ENCODE measurements at places on chromosomes 5 and 9.

GRCh38 chr9:21559402-21560280 lies 77.5 kb upstream of the IFNE start:
- no peak for DNase-seq

DNA sequence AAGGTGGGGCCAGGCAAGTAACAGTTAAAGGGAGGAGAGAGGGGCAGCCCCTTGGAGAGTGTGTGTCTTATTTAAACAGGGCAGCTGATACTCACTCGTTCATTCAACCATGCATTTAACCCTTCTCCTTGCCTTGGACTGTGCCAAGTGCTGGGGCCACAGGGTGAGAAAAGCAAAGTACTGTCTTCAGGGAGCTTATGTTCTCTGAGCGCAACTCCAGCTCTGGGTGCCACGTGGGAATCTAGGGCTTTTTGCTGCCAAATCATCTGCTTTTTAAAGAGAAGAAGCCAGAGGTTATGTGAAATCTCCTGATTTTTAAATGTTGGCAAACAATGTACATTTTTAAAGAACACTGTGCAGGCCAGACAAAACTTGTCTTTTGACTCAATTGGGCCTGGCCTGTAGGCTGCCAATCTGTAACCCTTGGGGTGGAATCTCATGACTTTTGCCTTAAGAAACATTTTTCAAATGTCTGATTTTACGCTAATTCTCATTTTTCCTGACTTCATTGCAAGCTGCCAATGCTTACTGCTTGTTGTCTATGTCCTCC lies 157.8 kb downstream of the NTRK2 start:
- no peak for DNase-seq

DNA sequence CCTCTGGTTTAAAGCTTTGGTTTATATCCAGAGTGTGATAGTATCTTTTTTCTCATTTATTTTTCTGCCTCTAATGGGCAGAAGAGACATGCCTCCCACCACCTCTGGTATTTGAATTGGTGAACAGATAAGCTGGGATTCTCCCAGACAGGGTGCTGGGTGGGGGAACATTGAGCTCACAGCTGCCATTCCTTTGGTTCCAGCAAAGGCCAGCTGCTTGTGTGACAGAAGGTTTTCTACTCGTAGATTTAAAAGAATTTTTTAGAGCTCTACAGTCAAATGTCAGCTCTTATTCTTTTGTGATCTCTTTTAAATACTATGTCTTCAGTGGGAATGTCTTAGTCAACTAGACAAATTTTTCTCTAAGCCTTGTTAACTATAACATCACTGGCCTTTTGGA lies 54.7 kb upstream of the ADAMTS16 start:
- no peak for DNase-seq

- DNase-seq: peak; percentile 33
Measured at GRCh38 chr9:28050941-28051340, 477.7 kb upstream of the C9orf72 start.

DNA sequence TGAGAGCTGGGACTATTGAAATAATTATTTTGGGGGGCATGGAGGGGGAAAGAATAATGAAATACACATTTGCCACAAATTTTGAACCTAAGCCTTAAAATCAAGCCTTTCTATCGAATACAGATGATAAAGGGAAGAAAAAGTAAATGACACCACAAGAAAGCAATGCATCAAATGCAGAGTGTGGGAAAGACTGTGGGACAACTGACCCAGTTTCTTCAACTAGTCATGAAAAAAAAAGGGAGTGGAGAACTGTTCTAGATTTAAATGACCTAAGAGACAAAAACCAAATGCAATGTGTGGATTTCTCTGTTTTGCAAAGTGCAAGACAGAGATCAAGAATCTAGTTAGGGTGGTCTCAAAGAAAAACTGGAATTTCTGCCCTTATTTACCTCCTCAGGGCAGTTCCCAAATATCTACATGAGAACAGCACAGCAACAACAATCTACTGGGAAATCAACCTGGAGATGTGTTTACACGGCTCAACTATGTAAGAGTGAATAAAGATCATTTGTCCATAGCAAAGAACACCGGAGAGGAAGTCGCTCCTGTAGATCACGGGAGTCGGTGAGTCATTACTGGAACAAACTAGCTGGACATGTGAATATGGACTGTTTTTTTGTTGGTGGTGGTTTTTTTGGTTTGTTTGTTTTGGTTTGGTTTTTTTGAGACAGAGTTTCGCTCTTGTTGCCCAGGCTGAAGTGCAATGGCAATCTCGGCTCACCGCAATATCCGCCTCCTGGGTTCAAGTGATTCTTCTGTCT lies 145.9 kb downstream of the DROSHA start:
- peak; percentile 73 for DNase-seq

GRCh38 chr9:133004999-133005760 lies 25.6 kb upstream of the GTF3C5 start:
- DNase-seq: no peak

DNA sequence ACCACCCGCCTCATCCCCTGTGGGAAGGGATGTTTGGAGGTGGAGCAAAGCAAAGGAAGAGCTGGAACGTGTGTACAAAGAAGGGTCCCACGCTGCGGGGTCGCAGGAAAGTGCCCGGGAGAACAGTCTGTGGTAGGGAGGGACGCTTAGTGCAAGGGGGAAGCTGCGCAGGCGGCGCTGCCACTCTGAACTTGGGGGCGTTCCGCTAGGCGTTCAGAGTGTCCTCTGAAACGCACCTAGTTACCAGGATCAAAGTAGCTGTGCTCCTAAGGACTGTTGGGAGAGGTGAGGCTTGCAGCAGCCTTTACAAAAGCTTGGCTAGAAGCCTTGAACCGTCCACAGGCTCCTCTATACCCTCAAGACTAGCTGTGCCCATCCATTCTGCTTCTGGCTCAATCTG lies 29.3 kb upstream of the PDE8B start:
- no peak for DNase-seq

DNA sequence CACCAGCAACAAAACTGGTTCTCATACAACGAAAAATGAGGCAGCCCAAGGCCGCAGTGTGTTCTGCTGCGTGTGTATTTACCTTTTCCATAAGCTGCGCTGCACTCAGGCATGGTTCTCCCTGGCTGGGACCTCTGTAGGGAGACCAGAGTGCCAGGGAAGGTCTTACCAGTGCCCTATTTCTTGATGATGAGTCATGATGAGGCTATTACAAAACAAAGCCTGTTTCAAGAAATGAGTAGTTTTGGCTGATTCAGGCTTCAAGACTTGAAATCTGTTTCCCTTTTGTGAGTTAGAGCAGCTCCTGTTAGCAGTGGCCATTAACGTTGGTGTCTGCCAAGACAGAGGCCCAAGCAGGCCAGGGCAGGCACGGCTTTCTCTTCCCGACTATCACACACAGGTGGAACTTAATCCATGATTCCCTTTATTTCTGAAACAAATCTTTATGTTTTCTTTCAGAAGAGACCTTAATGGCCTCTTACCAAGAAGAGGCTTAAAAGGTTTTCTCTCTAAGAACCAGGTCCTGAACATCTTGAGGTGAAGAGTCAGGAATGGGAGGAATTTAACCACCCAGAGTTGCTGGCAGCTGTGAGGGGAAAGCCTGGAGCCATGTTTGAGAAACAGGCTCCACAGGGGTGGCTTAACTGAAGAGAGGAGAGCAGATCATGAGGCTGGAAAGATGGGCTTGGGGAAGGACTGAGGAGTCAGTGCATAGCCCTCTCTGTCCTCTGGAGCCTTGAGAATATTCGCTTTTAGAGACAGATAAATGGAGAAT lies 41.4 kb upstream of the TIFAB start:
- peak; percentile 70 for DNase-seq

DNA sequence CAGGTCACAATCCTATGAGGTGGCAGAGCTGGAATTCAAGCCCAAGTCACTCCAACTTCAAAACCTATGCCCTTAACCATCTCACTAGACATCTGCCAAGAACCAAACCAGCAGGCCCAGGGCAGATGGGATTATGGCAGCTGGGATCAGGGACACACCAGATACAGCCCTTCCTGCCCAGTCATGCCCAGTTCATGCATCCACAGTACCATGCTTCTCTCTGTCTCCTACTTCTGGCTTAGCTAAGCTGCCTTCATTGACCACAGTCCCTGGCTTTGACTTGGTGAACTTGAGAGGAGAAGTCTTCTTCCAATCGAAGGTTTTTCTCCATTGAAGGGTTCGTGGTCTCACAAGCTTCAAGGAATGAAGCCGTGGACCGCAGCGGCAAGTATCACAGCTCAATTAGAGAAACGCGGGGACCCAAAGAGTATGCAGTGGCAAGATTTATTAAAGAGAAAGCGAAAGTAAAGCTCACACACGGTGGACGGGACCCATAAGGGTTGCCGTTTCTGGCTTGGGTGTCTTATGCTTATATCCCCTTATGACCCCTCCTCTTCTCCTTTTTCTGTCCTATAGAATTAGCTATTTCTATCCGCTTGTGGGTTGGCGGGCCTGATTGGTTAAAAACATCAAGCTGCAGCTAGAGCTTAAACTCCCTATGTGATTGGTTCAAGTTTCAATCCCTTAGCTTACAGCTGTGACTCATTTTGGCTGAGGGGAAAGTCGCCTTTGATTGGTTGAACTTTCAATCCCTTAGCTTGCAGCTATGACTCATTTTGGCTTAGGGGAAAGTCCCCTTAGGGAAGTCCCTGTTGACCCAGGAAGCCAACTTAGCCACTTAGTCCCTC lies 101.2 kb downstream of the TRIM36 start:
- peak; percentile 34 for DNase-seq

GRCh38 chr5:132499440-132500243 lies 9.1 kb upstream of the IRF1 start:
- no peak for DNase-seq

DNA sequence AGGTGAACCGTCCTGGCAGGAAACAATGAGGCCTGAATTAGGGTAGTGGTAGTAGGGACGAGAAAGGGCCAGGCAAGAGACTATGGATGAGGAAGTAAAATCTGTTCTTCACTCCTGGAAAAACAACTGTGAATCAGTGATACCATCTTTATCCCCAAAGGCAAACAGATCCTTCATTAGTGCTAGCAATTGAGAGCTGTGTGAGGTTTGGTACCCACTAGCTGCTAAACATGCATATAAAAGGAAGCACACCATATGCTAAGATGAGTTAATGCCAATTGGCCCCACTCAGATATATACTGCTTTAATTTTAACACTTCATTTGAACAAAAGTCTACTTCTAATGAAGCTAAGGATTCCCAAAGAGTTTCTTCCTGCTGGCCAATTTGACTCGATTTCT lies 244.8 kb upstream of the NR4A3 start:
- DNase-seq: no peak

- no peak for DNase-seq
Measured at GRCh38 chr5:111741278-111741677, 15.7 kb downstream of the NREP start.

GRCh38 chr9:19470981-19471650 lies 62.3 kb downstream of the ACER2 start:
- DNase-seq: no peak

DNA sequence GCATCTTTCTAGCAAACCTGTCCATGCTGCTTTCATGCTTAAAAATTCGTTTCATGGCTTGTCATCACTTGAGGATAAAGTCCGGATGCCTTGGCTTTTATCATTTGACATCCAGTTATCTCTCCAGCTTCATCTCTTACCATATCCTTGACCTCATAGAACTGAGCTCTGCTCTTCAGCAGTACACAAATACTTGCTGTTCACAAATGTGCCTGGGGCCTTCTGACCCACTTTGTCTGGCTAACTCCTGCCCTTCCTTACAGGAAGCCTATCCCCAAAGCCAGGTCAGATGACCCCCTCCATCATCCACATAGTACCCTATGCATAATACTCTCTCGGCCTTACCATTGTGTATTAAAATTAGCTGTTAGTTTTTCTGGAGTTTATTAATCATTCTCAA lies 249.1 kb downstream of the SAXO1 start:
- DNase-seq: no peak
